NCI-H345 (cell line): ENCODE measurements at places on chromosomes 16 and 17.

GRCh38 chr16:23104032-23104955 lies 45.0 kb downstream of the USP31 start:
- no peak for DNase-seq

- DNase-seq = peak; percentile 95
Observed at GRCh38 chr17:11598274-11599221, at the start of gene DNAH9. TSS of gene DNAH9 (plus strand) at chr17:11598470. CDS start at chr17:11598499, 29 bp downstream.

DNA sequence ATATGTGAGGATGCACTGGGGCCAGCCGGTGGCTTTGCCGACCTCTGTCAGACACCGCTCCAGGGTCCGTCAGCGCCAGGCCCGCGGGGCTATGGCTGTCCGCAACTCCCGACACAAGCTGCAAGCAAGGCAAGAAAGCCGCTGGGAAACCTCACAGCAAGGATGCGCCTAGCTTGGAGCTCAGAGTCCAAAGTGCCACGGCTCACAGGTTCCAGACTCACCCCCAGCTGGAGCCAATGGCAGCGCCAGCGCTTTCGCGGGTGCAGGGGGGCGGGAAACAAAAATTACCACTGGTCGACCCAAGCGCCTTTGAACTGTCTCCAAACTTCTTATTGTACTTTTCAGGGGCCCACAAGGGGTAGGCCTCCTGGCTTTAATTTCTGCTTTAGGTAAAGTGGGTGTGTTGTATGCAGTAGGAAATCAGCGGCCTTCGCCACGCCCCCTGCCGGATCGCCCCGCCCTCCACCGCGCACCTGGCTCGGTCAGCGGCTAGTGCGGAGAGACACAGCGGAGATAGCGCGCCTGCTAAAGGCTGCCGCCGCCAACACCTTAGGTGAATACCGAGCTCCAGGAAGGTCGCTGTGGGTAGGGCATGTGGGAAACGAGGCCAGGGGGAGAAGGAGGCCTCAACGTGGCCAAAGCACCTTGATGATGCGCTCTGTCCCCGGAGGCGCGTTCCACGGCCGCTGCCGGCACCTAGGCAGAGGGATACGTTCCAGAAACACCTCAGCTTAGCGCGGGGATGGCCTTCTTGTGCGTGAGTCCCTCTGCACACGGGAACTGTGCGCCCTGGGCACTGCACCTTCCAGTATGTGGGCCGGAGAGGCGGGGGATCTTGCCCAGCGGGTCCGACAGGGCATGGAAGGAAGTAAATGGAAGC lies 61.0 kb upstream of the RBL2 start:
- DNase-seq = peak; percentile 53

GRCh38 chr17:10139577-10139976 lies 58.8 kb downstream of the GAS7 start:
- no peak for DNase-seq

DNA sequence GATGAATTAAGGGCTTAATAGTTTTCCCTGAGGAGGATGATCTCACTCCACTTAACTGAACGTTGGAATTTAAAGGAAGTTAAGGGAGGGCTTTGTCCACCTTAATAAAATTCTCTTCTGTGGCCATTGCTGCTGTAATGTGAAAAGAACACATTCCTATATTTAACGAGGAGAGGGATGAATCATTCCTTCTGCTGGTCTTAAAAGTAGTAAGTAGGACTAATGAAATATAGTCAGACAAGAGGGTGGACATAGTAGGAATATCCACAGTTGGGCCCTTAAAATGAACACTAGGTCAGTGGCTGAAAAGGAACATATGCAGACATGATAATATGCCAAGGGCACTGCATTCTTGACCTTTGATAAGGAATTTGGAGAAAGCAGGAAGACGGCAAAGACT lies 405.6 kb downstream of the PMP22 start:
- no peak for DNase-seq

DNA sequence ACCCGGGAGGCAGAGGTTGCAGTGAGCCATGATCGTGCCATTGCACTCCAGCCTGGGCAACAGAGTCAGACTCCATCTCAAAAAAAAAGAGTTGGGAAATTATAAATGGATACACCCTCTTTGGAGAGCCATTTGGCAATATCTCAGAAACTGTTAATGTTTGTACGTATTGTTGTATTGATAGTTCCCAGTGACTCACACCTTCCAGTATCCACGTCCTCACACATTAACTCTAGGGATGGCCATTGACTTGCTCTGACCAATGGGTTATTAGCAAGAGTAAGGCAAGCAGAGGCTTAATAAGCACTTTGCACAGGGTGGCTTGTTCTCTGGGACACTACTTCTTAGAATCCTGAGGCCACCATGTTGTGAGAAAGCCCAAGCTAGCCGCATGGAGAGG lies 107.6 kb upstream of the LHX1 start:
- no peak for DNase-seq

DNA sequence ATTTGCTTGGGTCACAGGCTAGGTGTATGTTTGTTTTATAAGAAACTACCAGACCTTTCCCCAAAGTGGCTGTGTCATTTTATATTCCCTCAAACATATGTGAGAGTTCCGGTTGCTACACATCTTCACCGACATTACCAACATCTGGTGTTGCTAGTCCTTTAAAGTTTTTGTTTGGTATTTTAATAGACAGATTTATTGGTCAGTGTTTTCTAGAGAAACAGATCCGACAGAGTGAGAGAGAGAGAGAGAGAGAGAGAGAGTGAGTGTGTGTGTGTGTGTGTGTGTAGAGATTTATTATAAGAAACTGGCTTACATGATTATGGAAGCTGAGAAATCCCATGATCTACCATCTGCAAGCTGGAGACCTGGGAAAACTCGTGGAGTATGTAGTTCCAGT lies 31.0 kb downstream of the LDHD start:
- DNase-seq = no peak

DNA sequence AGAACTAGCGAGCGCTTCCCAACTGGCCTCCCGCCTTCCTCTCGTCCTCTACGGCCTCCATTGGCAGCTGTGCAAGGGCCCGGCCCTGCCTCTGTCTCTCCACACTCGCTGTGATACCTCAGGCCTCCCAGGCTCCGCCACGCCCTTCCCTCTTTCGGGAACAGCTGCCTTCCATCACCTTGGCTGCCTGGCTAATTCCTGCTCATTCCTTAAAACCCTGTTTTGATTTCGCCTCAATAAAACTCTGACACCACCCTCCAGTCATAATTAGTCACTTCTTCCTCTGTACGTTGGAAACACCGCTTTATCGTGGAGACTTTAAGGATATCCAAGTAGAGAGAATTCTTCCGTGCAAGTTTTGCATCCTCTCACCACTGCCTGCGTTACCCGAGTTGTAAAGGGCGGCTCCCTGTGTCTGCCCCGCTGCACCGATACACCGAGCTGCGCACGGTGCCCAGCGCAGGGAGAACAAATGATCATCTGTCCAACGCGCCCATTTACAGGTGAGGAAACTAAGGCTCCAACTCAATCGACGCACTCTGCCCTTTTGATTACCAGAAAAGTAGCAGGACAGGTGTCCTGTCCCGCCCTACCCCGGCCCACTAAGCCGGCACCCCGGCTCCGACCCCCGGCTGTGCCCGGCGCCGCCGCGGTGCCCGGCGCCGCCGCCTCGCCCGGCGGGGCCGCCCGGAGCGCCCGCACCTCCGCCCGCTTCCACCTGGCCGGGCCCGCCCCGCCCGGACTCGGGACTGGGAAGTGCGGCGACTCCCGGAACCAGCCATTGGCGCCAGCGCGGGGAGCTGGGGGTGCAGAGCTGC lies 139.7 kb downstream of the SEC14L1 start:
- no peak for DNase-seq

GRCh38 chr17:17666111-17666714 lies 15.0 kb upstream of the RAI1 start:
- no peak for DNase-seq

DNA sequence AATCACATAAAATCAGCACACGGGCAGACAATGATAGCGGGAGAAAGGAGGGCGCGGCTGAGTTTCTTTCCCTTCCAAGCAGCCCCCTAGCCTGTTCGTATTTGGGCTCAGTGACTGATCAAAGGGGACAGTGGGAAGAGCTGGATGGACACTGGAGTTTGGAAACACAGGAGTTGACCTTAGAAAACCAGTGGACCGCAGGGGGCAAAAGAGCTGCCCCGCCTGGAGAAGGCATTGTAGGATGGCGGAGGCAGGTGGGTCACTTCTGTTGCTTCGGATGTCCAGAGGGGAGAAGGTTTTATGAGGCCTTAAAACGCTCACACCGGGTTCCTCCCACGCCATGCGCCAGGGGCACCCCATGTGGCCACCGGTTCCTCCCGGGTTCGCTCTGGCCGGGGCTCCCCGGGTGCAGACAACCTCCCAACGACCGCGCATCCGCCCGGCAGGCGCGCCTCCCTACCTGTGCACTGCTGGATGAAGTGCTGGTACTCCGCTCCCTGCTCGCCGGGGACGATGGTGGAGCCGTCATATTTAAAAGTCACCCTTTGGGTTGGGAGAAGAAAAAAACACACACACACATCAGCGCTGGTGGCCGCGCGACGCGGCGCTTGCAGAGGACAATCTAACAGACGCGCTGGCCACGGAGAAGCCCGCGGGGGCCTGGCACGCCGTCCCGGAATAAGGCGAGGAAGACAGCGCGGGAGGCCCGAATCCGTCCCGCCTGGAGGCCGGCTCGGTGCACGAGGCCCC lies 662 bp downstream of the COTL1 start:
- peak; percentile 9 for DNase-seq

GRCh38 chr16:66534376-66534799 lies 15.5 kb downstream of the TK2 start:
- no peak for DNase-seq

DNA sequence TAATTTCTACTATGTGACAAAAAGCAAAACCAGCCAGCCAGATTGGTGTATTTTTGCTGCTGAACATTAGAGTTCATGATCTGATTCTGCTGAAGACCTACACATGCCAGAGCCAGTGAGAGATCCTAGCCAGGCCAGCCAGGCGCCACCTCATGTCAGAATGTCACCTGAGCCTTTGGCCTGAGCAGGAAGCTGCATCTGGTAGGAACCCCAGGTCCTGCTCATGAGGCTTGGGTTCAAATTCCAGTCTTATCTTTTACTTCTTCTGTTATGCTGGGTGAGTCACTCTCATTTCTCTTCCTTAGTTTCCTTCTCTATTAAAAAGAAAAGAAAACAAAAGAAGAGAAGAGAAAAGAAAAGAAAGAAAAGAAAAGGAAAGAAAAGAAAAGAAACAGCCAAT lies 585.1 kb upstream of the CDH5 start:
- no peak for DNase-seq

DNA sequence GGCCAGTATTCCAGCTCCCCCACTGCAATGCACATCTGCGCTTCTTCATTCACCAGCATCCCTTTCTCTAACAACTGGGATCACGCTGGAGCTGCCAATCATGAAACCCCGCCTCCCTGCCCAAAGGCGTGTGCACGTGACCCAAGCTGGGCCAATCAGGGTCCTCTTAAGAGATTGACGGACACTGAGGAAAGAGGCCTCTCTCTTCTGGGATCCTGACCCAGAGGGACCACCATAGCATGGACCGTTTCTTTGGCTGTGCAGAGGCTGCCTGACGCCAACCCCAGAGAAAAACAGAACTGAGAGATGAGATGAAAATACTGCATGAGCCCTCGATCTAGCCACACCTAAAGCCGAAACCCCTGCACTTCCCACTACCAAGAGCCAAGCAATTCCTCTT lies 32.0 kb downstream of the COTL1 start:
- DNase-seq = no peak

GRCh38 chr16:53509906-53510703 lies 7.1 kb upstream of the AKTIP start:
- DNase-seq = peak; percentile 38

GRCh38 chr16:54072237-54072636 lies 214.3 kb downstream of the IRX3 start:
- no peak for DNase-seq

DNA sequence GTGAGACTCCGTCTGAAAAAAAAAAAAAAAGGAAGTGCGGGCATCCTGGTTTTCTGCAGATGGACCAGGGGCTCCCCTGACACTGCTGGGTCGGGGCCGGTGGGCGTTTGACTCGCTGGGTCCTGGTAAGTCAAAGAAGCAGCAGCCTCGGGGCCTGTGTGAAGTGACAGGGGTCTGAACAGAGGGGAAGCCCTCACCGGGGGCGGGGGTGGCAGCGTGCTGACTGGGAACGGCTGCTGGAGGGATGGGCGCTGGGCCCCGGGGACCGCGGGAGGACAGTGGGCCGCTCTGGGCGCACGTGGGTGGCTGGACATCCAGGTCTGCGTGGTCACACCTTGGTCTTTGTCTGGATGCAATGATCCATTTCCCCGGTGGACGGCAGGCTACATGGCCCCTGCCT lies 8.2 kb downstream of the GALNS start:
- DNase-seq = no peak

DNA sequence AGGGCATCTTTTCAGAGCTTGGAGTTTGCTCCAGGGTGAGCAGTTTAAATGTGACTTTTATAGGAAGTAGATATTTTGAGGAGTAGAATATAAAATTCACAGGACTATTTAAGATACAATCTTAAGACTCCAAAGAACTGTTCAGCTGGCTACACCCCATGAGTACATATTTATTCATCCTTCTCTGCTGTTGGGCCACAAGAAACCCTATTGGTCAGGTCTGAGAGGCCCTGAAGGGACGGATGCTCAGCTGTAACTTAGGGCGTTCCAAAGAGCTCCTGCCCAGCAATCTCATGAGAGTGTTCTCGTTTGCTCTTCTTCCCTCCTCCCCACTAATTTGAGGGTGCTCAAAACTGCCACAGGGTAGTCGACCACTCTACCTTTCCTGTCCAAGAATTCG lies 7.3 kb downstream of the ST6GALNAC2 start:
- DNase-seq = no peak

DNA sequence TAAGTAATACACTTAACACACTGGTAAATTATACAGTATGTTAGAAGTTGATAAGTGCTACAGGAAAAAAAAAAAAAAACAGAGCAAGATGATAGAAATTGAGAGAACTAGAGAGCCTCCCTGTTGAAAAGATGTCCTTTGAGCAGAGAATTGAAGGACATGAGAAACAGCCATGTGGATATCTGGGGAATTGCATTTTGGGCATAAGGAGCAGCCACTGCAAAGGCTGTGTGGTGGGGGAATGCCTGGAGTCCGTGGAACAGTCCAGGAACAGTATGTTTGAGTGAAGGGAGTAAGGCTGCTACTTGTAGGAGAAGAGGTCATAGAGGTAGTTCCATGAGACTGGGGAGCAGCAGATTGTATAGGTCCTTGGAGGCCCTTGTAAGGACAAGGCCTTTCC lies 178.4 kb downstream of the FTO start:
- DNase-seq = no peak

GRCh38 chr17:14672830-14673229 lies 371.9 kb downstream of the HS3ST3B1 start:
- no peak for DNase-seq

DNA sequence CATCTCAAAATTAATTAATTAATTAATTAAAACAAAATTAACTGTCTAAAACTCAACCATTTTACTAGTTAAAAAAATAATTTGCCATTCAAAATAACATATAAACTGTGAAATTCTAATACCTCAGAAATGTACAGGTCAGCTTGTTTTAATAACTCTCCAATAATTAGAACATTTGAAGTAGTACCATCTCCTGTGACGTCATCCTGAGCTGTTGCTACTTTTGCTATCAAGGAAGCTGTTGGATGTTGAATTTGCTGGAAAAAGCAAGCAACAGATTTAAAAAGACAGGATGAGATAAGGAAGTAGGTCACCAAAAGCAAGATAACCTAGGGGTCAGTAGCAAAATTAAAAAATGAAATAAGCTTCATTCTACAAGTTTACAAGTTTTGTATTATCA lies 2.8 kb downstream of the CCT6B start:
- no peak for DNase-seq
